B cell (primary cell): ENCODE measurements at places on chromosomes 3 and 15.
A peak's percentile ranks its signal among the peaks of the same experiment; 100 is the strongest.

GRCh38 chr3:53382106-53382505, 34.8 kb upstream of the DCP1A start:
- no peak for DNase-seq

DNA sequence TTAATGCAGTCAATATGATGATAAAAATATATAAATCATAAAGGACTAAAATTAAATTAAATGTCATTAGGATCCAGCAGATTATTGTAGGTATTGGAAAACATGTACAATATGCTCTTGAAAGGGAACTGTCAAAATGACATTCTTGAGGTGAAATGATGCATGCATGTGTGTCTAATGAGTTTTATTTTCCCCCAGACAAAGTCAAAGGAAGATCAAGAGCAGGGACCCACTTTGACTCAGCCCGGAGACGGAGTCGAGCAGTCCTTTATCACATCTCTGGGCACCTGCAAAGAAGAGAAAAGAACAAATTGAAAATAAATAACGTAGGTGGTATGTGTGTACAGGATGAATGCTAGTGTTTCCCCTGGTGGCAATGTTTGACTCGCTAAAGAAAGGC, 194.1 kb downstream of the KCNH8 start:
- no peak for DNase-seq

GRCh38 chr3:98945101-98945524, 43.6 kb upstream of the DCBLD2 start:
- DNase-seq, result no peak

DNA sequence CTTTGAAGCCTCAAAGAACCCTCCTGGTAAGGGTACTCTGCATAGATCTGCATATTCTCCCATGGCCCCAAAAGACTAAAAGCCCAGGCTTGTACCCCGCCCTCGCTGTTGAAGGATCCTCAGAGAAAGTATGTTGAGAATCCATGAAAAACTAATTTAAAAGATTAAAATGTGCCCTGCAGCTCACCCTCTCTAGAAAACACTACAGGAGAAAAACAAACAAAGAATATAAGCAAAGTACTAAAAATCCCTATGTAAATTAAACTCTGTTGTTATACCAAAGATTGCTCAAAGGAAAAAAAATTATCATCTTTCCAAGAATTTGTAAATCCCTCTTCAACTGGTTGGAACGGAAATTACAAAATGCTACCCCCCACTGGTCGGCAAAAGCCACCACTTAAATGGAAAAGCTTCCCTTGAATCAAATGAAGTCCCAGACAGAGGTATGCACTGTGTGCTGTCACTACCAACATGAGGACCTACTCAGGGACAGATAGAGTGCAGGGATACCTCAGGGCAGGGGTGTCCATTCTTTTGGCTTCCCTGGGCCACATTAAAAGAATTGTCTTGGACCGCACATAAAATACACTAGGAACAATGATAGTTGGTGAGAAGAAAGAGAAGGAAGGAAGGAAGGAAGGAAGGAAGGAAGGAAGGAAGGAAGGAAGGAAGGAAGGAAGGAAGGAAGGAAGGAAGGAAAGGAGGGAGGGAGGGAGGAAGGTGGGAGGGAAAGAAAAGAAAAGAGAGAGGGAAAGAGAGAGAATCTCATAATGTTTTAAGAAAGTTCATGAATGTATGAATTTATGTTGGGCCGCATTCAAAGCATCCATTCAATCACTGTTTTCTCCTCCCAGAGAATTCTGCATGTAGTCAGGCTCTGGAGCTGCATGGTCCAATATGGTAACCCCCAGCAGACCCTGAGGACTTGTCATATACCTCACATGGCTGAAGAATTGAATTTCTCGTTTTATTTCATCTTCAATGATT, 88.1 kb downstream of the MAGI1 start:
- DNase-seq, result no peak

GRCh38 chr3:27615555-27615954, 106.6 kb downstream of the EOMES start:
- no peak for DNase-seq

GRCh38 chr3:48301800-48302166, 31.7 kb downstream of the SPINK8 start:
- no peak for DNase-seq

- no peak for DNase-seq
Measured at GRCh38 chr3:5019411-5020241, 40.4 kb downstream of the BHLHE40 start.

DNA sequence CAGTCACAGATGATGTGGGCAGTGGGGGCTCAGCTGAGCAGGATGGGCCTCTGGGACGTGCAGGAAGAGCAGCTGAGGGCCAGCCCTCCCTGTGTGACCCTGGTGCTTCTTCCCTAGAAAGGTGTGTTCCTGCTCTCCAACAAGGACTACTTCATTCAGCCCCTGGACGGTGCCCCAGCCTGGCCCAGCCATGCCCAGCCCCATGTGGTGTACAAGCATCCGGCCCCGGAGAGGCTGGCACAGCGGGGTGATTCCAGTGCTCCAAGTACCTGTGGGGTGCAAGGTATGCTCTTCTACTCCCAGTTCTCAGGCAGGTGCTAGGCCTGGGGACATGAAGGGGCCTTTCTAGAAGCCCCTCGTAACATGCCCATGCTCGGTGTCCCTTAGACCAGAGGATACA, 38.3 kb downstream of the SAXO2 start:
- no peak for DNase-seq

- DNase-seq, result no peak
Measured at GRCh38 chr3:54432975-54433374, 310.6 kb downstream of the CACNA2D3 start.

- DNase-seq, result no peak
Measured at GRCh38 chr15:87573534-87573933, 683.0 kb downstream of the NTRK3 start.

DNA sequence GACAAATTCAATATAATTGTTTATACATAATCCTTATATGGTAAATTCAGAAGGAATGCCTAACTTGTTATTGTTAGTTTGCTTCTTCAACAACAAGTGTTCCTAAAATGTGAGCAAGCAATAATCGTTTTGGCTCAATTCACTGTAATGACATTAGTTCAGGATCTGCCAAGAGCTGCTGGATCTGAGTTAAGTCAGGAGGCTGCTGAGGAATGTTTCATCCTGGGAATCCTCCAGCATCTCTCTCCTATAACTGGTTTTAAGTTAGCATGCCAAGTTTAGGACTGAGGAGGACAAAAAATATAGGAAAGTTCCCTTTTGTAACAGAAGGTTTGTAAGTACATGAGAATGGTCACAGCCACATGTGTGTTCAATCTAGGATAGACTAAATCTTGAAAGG, 4.9 kb upstream of the GTF2A2 start:
- no peak for DNase-seq

DNA sequence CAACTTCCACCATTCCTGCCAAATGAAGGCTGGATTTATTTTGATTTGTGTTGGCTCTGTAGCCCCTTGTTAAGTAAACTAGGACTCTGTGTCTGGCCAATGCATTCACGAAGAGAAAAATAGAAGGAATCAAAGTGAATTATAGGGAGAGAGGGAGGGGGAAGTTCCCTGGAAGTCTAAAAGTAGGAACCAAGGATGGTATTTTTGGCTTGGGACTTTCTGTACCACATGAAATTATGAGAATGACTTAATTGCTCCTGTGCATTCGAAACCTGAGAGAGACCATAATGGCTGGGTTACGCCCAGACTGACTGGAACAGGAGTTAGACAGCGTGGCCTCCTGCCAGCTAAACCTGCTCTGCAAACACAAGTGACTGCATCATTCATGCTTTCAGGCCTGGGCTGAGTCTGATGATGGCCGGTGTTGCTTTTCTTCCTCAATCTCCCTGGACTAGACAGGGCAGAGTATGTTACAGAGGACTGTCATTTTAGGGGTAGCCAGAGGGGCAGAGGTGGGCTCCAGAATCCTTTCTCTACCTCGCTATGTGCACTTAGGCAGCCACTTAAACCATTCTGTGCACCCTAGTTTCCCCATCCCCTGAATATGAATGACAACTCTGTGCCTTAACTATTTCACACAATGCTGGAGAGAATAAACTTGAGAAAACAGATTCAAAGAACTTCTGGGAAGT, 58.9 kb downstream of the MYO1E start:
- DNase-seq, result no peak

DNA sequence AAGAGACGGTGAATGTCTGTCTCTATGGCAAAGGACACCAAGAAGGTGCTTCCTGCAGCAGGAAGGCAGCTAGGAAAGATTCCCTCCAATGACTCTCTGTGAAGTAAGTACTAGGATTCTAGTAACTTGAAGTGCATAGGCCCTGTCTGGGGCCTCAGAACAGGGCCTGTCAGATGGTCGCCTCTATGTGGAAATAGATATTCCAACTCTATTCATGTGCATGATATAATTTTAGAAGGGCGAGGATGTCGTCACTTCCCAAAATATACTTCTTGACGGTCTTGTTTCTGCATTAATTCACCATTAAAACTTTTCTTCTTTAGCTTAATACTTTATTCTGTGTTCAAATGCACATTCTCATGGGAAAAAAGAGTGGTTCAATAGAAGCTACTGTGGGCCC, 167.0 kb downstream of the TLE3 start:
- no peak for DNase-seq

- no peak for DNase-seq
Measured at GRCh38 chr3:170137986-170138385, 43.5 kb downstream of the PHC3 start.

DNA sequence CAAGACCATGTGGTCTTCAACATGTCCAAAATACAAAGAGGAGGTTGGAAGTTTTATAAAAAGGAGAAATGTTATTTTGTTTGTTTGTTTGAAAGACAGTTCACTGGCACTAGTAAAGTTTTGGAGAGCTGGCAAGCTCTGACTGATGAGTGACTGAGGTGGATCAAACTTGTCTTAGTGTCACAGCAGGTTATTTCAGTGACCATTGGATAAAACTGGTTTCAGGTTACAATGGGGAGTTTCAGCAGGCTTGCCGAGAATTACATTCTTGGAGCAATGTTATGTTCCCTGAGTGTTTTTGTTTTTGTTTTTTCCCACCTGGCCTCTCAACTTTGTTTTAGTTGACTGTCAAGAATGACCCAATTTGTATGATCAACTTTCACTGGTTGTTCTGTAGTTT, 414.5 kb upstream of the ARHGEF26 start:
- no peak for DNase-seq

DNA sequence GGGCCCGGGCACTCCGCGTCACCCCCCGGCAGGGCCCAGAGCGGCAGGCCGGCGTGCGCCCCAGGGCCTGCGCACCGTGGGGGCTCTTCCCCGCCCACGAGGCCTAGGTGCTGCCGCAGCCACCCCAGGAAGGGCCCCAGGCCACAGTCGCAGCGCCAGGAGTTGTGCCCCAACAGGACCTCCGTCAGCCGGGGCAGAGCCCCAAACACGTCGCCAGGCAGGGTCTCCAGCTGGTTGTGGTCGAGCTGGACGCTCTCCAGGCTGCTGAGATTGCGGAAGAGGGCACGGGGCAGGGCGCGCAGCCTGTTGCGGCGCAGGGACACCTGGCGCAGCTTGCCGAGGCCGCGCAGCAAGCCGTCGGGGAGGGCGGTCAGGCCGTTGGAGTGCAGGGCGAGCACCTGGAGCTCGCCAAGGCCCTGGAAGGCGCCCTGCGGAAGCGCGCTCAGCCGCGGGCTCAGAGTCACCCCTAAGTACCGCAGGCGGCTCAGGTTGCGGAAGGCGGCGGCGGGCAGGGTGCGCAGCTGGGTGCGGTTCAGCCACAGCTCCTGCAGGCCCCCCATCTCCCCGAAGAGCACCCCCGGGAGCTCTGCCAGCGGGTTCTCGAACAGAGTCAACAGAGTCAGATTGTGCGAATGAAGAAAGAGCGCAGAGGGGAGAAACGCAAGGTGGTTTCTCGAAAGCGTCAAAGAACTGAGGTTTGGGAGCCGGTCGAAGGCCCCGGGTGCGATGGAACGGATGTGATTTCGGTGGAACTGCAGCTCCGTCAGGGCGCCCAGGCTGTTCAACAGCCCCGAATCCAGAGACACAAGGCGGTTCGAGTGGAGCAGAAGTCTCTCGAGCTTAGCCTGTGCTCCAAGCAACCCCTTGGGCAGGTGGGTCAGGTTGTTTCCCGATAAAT, 2.0 kb downstream of the GP5 start:
- DNase-seq, result peak; percentile 55

- no peak for DNase-seq
Measured at GRCh38 chr3:131619821-131620220, 117.0 kb upstream of the MRPL3 start.
